OCI-M1 (cell line): ENCODE measurements at places on chromosomes 11 and 22.

DNA sequence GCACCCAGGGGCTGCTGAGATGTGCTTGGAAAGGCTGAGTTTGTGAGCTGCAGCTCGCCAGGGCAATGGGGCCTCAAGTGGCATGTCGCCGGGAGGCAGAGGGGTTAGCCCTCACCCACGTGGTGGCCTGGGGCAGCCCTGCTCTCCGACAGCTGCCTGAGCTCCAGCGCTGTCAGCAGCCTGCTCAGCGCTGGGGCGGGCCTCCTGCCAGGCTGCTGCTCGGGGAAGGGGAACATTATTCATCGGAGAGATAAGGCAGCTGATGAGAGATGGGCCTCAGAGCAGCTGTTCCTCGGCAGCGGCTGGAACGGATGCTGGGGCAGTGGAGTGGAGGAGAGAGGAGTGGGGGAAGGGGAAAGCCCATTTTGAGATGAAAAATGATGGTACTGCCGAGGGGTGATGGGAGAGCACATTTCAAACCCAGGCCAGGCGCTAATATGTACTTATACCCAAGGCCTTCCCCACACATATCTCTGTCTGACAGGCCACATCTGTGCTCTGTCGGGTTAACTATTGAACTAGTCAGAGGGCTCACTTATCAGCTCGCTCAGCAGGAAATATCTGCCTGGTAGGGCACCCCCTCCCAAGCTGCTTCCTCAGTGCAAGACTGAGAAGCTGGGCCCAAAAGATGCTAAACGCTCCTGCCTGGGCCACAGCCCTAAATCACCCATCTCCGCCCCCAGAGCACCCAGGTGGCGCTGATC is 79.5 kb downstream of the TIMP3 start:
- peak; percentile 96 for DNase-seq

- peak; percentile 62 for DNase-seq
These were observed 5.9 kb upstream of the C11orf91 start for GRCh38 chr11:33706546-33706945.

GRCh38 chr11:57781529-57781943 is 19.9 kb downstream of the CTNND1 start:
- DNase-seq: no peak

GRCh38 chr11:87422566-87422965 is 384.8 kb downstream of the TMEM135 start:
- no peak for DNase-seq

GRCh38 chr11:114036147-114036811 is 23.2 kb upstream of the ZBTB16 start:
- peak; percentile 62 for DNase-seq

DNA sequence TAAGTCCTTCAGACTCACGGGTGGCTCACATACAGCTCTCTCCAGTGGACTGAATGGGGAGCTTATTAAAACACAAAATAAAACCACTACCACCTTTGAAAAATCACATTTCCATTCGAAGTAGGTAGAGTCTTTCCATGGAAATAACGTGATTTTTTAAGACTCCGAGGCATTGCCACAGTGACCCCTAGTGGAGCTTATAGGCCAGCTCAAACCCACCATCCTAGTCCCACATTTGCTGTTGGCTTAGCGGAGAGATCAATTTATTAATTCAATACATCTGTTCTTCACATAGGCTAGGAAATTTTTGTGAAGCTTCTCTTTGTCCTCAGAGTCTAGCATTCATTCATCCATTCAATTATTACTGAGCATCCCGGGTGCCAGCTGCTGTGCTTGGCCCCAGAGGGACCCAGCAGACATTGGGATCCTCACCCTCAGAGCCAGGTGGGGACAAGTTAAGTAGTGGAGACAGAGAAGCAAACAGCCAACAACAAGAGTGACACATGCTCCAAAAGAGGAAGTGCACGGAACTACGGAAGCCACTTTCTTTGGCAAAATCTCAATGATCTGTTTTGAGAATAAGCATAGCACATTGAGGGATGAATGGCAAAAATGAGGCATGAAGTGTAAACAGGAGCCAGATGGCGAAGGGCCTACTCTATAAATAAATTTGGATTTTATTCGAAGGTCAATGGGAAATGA is 10.2 kb upstream of the P4HA3 start:
- DNase-seq: peak; percentile 93

DNA sequence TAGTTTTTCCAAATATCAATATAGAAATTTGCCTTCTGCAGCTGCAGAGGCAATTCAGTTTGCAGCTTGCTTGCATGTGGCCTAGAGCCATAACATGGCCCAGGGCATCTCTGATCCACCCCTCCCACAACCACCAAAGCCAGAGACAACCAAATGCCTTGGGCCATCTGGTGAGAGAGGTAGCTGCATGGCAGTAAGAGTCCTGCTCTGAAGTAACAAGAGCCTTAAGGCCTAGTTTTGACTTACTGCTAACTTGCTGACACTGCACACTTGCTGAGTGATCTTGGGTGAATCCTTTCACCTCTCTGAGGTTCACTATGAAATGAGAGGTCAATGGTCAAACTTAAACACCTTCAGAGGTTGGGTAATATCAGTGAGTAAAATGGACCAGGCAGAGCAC is 4.9 kb upstream of the SPECC1L start:
- DNase-seq: no peak

GRCh38 chr11:109604481-109605400 is 182.8 kb downstream of the C11orf87 start:
- no peak for DNase-seq

- DNase-seq: no peak
These were observed 120.3 kb downstream of the KCNQ1OT1 start for GRCh38 chr11:2579315-2580060.

DNA sequence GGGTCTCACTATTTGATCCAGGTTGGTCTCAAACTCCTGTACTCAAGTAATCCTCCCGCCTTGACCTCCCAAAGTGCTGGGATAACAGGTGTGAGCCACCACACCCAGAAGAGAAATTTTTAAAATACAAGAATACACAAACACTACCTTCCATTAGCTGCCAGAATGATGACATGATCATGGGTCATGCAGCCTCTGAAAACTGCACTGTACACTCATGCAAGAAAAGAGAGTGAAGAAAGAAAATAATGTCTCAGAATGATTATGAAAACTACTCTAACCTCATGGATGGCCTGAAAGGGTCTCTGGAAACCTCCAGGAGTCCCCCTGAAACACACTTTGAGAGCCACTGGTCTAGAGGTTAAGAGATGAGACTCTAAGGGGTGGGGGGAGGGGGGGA is 18.8 kb downstream of the VPS37C start:
- no peak for DNase-seq

- no peak for DNase-seq
These were observed 282 bp downstream of the MPPED2 start for GRCh38 chr11:30585892-30586250.

DNA sequence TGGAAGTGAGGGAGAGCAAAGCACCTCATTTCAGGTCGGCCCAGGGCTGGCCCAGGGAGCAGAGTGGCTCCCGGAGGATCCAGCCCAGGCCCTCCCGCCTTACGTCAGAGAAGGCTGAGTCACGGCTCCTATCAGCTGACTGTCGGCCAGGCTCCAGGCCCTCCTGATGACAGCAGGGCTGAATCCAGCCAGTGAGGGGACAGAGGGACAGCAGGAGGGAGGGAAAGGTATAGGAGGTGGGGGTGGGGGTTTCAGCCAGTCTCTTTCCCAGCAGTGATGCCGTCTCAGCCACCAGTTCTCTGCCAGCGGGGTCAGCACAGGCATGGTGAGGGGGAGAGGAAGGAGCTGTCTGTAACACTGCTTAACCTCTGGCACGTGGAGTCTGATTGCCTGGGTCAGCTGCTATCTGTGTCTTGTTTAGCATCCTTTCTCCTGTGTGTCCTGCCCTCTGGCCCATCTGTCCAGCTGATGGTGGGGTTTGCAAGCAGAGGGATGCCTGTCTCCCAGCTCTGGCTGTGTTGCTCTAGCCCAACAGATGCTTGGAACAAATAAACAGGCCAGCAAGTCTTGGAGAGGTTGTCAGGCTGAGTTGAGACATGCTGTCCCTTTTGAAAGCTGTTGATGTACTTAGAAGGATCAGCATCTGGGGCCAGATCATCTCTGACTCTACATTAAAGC is 74.0 kb downstream of the ADAMTS15 start:
- peak; percentile 63 for DNase-seq

DNA sequence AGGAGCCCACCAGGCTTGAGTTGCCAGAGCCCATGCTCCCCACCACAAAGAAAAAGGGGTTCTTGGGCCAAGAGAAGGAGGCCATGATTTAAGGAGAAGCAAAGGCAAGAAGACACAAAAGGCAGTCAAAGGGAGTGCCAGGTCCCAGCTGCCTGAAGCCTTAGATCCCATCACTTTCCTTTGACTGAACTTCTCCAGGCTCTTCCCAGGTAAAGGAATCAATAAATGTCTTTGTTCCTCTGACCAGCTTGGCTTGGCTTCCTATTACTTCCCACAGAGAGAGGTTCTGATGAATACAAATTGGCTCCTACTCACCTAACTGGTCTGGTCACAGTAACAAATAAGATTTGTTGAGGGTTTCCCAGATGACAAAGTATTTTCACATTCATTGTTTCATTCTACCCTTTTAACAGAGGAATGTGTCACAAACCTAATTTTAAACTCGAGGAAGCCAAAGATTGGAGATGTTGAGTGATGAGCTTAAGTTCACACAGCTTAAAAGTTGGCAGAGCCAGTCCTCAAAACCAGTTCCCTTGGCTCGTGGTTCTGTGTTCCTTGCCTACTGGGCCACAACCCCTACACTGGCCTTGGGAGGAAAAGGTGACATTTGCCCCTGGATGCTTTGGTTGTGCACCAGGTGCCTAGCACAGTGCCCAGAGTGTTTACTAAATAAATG is 96.4 kb upstream of the SESN3 start:
- DNase-seq: no peak

DNA sequence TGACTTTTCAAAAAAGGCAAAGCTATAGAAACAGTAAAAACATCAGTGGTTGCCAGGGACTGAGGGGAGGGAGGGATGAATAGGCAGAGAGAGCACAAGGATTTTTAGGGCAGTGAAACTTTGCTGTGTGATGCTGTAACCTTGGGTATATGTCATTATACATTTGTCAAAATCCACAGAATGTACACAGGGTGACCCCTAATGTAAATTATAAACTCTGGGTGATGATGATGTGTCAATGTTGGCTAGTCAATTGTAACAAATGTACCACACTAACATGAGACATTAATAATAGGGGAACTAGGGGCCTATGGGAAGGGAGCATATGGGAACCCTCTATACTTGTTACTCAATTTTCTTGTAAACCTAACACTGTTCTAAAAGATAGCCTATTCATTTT is 24.8 kb downstream of the RIBC2 start:
- DNase-seq: no peak

DNA sequence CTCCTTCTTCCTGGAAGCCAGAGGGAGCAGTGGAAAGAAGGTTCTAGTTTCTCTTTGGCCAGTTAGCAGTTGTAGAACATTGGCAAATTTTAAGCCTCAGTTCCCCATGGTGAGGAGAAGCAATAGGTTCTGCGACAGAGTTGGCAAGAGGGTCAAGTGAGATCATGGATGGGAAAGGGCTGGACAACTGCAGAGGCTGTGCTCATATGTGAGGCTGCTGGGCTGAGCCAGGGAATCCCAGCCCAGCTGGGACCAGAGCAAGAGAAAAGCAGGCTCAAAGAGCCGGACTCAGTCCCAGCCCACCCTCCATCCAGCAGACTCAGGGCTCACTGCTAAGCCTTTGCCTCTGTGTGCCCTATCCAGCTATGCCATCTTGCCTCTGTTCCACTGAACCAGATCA is 66.8 kb upstream of the MYOD1 start:
- no peak for DNase-seq

DNA sequence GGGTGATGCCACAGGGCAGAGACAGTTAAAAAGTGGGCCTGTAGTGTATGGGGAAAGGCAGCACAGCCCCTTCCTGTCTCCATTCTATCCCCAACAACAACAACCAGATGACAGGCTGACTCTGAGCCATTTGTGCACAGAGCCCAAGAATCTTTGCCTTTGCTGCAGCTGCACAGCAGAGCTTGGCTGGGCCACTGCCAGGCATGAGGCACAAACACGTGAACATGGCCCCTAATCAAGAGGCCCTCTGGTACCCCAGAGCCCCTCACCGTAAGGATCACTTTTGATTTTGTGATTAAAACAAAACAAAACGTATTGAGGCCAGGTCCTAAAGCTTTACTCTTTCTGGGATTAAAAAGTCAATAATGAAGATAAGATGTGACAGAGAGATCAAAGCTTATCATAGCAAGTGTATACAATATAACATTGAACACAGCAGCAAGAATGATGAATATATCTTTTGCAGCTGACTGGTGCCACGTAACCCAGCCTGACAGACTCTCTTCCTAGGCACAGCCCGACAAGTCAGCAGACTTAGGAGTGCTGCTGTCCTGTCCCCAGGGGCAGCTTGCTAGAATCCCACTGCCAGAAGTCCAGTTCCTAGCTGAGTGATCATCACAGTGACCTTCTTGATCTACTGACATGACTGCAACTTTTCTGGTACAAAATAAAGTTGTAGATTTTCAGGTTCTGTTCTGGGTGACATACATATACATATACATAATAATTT is 117.8 kb downstream of the SERGEF start:
- DNase-seq: no peak

DNA sequence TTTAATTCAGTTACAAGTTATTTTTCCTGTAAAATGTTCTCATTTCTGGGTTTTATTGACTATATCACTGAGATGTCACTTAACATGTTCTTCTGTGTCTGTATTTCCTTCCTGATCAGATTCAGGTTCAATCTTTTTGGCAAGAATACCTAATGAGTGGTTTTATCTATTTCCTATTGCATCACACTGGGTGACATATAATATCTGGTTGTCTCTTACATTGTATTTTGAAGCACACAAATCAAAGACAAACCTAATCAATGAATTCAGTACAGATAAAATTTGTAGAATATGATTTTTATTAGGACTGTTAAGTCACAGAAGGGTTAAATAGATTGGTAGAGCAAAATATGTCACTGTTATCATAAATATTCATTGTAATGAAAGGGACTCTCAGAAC is 60.4 kb downstream of the BCL2L13 start:
- peak; percentile 22 for DNase-seq

GRCh38 chr11:11215058-11215815 is 137.8 kb downstream of the CSNK2A3 start:
- DNase-seq: no peak

- DNase-seq: no peak
These were observed 113.5 kb downstream of the MAML2 start for GRCh38 chr11:96229354-96229977.
